ENCODE measurements at places on chromosomes 5 and 9.

GRCh38 chr9:113360242-113360842 lies 11.0 kb downstream of the BSPRY start:
- DNase-seq, result no peak

GRCh38 chr9:135076143-135076875 lies 11.2 kb upstream of the OLFM1 start:
- no peak for DNase-seq

GRCh38 chr5:97915106-97915505 lies 732.1 kb upstream of the RIOK2 start:
- no peak for DNase-seq

DNA sequence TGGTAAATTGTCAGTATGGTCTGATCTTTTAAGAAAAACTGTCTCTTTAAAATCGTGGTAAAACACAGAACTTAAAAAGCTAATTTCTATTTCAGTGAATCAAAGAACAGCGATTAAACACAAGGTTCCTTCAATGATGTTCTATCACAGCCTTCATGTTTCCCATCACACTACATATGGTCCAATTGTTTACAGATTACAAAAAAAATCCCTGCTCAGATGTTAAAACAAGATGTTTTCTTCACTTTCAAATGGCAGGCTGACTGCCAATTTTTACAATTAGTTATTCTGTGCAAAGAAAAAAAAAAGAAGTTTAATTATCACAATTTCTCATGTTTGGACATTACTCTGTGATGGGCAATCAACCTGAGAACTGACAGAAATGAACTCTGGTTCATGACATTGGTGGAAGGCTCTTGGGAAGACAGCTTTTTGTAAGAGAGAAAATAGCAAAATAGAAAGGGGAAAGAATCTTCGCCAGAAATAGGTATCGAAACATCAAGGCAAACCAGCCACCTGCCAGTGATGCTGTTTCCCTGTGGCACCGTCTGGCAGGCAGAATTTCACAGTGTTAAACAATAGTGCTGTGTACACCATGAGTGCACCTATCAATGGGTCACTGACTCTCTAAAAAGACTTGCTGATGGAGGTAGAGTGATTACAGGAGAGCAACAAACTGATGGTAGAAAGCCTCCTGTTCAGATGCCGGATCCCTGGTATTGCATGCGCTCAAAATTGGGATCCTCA lies 1020.0 kb upstream of the ARRDC3 start:
- DNase-seq, result no peak

GRCh38 chr5:126847826-126848251 lies 70.9 kb downstream of the LMNB1 start:
- DNase-seq, result no peak

- DNase-seq, result no peak
Measured at GRCh38 chr5:17719592-17719991, 85.3 kb downstream of the TAF11L14 start.

DNA sequence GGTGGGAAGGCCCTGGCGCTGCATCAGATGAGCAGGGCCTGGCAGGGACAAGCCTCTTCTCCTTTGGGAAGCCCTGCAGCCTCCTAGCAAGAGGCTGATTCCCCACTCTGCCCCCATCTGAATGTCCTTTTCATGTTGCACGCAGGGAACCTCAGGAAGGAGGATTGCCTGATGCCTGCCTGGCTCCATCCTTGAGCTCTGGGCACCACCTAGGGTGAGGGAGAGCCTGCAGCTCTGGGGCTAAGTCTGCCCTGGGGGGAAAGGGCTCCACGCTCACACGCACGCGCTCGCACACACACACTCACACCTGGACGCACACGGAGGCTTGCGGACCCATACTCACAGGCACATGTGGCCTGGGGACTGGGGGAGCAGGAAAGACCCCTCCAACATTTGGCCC lies 86.6 kb downstream of the LMX1B start:
- no peak for DNase-seq

- DNase-seq, result no peak
Measured at GRCh38 chr5:1883120-1883924, 597 bp upstream of the IRX4 start.

- DNase-seq, result no peak
Measured at GRCh38 chr9:91948597-91949391, 1.2 kb downstream of the ROR2 start.

- no peak for DNase-seq
Measured at GRCh38 chr5:160254706-160255105, 25.4 kb downstream of the FABP6 start.

DNA sequence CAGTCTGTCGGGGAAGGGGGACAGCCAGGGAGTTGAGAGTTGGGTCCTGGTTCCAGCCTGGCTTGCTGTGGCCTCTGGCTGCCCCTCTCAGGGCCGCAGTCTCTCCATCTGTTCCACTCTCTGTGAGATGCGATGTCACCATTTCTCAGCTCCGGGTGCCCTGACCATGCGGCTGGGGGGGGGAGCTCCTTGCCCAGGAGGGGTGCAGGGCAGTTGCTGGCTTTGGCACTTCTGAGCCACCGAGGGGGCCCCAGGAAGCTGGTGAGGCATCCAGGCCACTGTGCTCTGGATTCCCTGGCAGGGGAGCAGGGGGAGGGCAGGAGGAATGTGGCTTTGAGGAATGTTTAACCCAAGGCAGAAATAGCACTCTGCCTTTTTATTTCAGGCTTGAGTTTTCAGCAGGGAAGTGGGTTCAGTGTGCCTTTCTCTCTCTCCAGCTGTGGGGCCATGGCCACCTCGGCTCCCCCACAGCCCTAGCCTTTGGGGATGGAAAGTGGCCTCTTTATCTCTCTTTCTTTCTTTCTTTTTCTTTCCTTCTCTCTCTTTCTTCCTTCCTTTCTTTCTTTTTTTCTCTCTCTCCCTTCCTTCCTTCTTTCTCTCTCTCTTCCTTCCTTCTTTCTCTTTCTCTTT lies 11.0 kb downstream of the NCS1 start:
- DNase-seq, result no peak

- no peak for DNase-seq
Measured at GRCh38 chr5:80156156-80156555, 99.7 kb downstream of the SERINC5 start.

- no peak for DNase-seq
Measured at GRCh38 chr5:60293518-60293917, 400.0 kb upstream of the PDE4D start.

DNA sequence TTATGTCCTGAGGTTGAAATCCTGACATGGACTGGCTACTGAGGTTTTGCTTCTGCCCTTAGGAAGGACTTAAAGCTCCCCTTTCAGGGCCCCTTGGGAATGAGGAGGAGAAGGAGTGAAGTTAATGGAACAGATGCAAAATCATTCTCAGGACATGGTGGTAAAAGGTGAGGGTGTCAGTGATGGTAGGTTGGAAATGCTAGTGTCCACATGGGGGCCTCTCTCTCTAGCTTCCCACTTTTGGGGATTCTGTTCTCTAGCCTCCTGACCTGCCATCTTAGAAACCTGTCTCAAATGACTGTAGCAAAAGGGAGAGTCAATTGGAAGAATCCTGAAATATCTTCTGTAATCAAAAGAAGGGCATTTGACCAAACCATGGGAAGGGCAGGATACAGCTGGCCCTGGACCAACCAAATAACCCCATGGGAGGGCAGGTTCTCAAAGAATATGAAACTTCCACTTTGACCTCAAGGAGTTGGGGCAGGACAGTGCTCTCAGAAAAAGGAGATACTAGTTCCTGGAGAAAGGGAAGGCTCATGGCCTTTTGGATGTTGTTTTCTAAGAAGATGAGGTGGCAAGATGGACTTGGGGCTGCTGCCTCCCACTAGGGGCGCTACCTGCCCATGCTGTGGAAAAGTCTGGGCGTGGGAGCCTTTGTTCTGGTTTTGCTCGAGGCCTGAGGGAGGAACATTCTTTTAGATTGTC lies 21.2 kb upstream of the MLANA start:
- no peak for DNase-seq
